Stimulated activated CD8-positive, alpha-beta memory T cell treated with anti-CD3 and anti-CD28 coated beads, Interleukin-2, amount 100 ng/mL, for 1 hour (primary cell): ENCODE measurements at places on chromosomes 5 and 9.

GRCh38 chr5:170296036-170296934, 1.3 kb downstream of the LCP2 start:
- no peak for DNase-seq

DNA sequence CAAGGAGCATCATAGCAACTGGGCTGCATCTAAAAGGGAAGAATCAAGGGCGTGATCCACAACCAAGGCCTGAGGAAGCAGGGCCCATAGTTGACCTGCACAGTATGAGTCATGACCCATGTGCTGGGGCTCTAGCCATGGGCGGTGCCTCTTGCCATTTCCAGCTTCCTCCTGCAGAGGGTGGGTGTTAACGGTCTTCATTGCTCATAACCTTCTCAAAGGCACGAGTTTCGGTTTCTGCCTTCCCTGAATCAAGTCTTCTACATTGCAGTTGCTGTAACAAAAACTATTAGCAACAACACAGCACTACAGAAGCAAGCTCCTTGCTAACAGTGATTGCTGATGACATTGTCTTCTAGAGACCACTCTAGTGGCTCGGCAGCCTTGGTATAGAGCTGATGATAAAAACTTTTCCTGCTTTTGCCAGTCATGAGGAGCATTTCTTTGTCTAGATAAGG, 66.9 kb downstream of the CTSL start:
- no peak for DNase-seq

GRCh38 chr9:113990570-113990907, 87.6 kb downstream of the AMBP start:
- no peak for DNase-seq

GRCh38 chr5:95907740-95908706, 53.6 kb downstream of the ELL2 start:
- DNase-seq = no peak

- DNase-seq = no peak
Measured at GRCh38 chr5:139806111-139806510, 10.5 kb downstream of the PSD2 start.
